ENCODE measurements at places on chromosomes 3 and 15.

DNA sequence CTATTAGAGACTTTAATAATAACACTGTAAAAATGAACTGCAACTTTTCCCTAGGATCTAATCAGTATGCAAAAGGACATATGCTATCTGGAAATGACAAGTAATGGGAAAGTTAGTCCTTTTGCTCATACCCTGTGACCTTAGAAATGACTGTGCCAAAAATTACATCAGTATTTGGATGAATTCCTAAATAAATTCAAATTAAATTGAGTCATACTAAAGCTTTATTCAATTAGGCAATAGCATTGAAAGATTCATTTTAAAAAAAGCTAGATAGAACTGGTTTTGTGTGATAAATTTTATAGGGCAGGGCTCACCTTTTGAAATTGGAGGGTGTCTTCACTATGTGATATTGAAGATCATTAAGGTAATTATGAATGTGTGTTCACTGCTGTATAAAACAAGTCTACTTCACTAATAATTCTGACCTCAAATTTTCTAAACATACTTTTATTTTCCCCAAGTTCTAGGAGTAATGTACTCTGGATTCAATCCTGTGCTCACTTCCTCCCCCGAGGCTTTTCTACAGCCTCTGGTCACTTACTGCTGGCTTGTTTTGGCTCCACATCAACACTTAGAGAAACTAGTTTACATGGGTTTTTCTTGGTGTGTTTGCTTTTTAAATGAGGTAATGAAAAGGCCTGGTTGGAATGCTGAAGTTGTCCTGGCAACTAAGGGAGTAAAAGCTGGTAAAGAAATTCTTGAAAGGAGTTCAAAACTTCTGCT, 44.4 kb upstream of the SPTSSB start:
- DNase-seq = no peak

DNA sequence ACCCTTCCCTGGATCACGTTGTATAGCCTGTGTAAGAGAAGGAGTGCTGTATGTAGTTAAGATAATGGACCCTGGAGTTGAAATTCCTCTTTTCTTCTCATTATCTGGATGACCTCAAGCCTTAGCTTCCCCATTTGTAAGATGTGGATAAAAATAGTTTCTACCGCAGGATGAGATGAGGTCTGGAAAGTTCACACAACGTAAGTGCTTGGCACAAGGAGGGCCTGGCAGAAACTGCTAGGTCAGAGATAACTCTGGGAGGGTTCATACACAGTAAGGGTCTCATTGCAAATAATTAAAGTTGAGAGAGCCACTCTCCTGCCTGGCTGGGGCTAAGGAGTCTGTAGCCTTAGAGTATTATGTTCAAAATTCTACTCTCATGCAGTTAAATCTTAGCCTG, 214.4 kb downstream of the LRTM1 start:
- DNase-seq = no peak

DNA sequence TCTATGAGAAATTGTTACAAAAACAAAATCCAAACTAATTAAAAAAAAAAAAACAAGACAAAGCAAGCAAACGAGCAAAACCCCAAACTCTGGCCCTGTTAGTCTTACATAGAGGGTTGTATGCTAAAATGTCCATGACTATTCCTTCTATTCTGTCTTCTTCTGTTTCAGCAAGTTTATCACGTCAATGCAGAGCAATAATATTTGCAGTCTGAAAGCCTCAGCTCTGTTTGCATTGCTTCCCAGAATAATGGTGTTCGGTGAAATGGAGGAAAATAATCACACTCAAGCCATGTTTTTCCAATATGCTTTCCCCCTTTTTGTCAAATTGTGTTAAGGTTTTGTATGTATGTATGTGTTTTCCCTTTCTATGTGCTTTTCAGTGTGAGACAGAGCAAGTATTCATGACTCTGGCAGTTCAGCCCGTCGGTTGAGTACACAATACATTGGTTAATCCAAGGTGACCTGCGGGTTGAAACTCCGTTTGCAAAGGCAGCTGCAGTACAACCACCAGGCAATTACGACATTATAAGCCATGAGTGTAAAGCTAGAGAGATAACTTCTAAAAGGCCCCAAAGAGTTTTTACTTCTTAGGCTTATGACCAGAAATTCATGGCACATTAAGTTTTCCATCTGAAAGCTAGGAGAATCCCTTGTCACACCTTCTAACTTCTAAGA, 34.9 kb upstream of the MAGI1 start:
- no peak for DNase-seq

GRCh38 chr15:82999905-83000671, 11.4 kb downstream of the C15orf40 start:
- DNase-seq = no peak

GRCh38 chr3:46981932-46982471, 2.5 kb downstream of the NBEAL2 start:
- no peak for DNase-seq

DNA sequence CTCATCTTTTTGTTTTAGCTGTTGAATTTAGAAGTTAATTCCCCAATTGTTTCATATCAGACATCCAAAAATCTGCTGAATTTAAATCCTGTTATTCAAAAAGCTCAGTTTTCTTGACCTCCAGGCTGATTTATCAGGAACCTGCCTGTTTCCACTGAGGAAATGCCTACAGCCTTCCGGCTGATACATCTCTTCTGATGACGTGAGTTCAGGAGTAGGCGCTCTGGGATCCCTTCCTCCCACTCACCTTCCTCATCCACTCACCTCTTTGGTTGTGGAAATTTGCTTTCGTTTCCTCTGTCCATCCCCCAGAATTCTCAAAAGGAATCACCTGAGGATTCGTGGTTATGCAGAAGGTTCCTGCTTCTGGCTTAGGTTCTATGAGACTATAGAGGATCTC, 55.4 kb upstream of the ALDH1A3 start:
- DNase-seq = no peak

DNA sequence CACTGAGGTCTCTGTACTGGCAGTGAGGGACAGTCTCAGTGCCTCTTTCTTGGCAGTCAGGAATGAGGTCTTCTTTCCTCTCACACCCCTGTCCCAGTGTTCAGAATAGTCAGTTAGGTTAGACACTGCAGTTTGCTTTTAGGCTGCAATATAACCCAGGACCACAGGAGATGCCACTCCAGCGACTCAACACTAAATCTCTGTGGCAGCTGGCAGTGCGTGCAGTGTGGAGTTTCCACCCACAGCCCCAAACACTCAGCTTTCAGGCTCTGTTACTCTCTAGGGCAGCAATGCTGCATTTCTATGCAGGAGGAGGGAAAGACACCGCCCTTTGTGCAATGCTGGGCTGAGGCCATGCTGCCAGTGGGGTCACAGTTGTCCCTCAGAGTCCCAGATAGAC, 150.2 kb upstream of the SUCLG2 start:
- no peak for DNase-seq

GRCh38 chr15:81146466-81146865, 12.4 kb downstream of the CFAP161 start:
- DNase-seq = no peak

GRCh38 chr15:91887921-91888373, 34.4 kb downstream of the SLCO3A1 start:
- no peak for DNase-seq

DNA sequence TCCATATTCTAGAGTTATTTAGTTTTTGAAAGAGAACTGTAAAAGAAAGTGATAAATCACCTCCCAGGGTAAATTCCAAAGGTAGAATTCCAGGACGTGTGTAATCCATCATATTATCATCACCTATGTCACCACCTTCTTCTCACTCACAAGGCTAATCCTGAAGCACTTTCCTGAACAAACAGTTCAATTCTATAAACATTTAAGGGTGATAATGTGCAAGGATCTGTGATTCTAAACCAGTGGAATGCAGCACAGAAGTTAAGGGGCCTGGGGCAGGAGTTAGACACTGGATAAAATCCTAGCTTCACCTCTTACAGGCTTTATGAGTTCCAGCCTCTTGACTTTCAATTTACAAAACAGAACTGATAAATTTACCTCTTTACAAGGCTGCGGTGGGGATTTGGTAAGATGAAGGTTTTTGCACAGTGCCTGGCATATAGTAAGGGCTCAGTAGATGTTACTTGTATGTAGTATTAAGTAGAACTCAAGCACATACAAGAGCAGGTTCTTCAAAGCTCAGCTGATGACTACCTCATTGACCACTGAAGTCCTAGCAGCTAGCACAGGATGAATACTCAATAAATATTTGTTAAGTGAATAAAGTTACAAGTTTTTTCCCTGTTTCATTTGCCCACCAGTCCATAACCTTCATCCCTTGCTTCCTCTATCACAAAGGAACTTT, 47.3 kb upstream of the CCDC80 start:
- no peak for DNase-seq
